ENCODE measurements at places on chromosomes 1 and 21. TPM values are rescaled to one million over a fixed set of nuclear protein-coding genes. Genes with fewer than 3 reads are reported as not detected.

DNA sequence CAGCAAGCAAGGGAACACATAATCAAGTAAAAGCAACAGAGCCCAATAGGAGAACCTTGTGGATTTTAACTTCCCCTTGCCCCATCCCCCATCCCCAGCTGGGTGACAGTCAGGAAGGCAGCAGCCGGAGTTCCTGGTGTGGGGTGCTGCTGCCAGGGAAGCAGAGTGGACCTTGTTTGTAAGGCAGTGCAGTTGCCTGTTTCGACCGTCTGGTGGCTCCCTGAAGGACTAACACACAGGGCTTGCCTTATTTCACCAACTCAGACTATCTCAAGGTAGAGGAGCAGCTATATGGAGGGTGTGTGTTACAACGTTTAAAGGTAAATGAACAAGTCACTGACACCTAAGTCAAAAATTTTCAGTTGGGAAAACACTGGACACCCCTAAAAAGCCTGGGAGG, 6.6 kb downstream of the KRTAP10-8 start:
- no peaks in the 10 kb centered on the region for H3K4me1 ChIP-seq
- no peaks in the 10 kb centered on the region for H3K27me3 ChIP-seq
- DNase-seq = no peak
- H3K27ac ChIP-seq = peak overlapping the region; percentile 12
- H3K36me3 ChIP-seq = no peaks in the 10 kb centered on the region

GRCh38 chr1:115642168-115643072, 650 bp downstream of the VANGL1 start:
- no peaks in the 10 kb centered on the region for H3K36me3 ChIP-seq
- H3K4me3 ChIP-seq = peak overlapping the region; percentile 94
- peak overlapping the region; percentile 63 for H3K27ac ChIP-seq

GRCh38 chr1:87400813-87401212, 72.1 kb downstream of the LMO4 start:
- H3K27ac ChIP-seq = no peak overlapping the region
- no peak for DNase-seq
- no peak overlapping the region for H3K4me3 ChIP-seq
- no peaks in the 10 kb centered on the region for H3K27me3 ChIP-seq
- H3K36me3 ChIP-seq = no peaks in the 10 kb centered on the region

GRCh38 chr1:234931404-234931973, 197.1 kb downstream of the TOMM20 start:
- no peak overlapping the region for H3K27ac ChIP-seq
- no peaks in the 10 kb centered on the region for H3K36me3 ChIP-seq
- no peak for DNase-seq
- H3K4me1 ChIP-seq = peaks cover 20% of the 10 kb centered on the region
- no peak overlapping the region for H3K4me3 ChIP-seq
- H3K27me3 ChIP-seq = no peaks in the 10 kb centered on the region

DNA sequence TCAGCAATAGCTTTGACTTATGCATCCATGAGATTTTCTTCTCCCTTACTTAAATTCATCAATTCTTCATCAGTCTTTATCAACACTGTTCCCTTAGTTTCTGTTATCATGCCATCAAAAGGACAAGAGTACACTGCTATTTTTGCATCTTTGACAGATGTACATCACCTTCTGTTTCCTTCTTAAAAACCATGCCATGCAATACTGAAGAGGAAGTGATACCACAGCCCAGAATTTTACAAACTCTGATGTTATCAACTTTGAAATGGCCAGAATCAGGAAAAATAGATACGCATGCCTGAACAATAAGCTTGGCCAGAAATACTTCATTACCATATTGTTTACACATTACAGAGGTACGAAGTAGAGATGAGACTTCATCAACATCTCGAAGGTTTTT, 21.1 kb downstream of the FMO5 start:
- H3K27ac ChIP-seq = no peak overlapping the region
- no peaks in the 10 kb centered on the region for H3K27me3 ChIP-seq
- DNase-seq = no peak
- H3K4me3 ChIP-seq = no peak overlapping the region

- DNase-seq = no peak
- no peak overlapping the region for H3K4me3 ChIP-seq
- no peaks in the 10 kb centered on the region for H3K27me3 ChIP-seq
- no peak overlapping the region for H3K27ac ChIP-seq
- H3K4me1 ChIP-seq = no peaks in the 10 kb centered on the region
- no peaks in the 10 kb centered on the region for H3K36me3 ChIP-seq
These were observed 44.2 kb upstream of the KCNE2 start for GRCh38 chr21:34319585-34319984.

DNA sequence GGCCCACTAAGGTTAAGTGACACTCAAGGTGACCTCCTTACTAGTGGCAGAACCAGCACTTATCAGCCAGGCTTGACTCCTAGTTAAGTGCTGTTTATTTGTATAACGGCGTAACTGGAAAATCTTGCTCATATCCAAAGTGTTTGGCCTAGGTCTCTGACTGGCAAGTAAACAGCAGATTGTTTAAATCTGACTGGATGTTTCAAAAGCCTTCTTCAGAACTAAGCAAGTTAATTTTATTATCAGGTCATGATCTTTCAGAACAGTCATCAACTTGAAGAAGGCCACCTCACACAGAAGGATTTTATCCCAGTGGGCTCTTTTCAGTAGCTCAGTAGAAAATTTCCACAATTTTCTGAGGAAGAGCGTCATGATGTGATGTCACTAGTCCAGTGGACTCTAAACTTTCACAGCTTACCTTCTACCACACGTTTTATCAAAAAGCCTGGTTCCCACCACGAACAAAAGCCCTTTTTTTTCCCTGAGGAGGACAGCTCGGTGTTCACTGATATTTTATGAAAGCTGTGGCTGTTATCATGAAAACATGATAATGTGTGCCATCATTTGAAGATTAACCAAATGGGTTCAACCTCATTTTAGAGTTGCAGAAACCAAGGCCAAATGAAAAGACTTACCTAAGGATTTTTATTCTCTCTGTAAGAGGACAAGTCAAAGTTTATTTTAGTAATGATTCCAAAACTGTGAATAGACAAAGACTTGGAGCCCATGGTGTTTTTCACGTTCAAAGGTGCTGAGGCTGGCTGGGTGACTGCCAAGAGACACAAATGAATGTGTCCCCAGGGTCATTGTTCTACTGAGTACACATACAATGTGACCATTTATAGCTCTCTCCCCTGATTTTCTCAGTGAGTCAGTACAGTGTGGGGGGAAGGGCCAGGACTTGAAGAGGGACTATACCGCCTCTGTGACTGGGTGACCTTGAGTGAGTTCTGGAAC, 9.1 kb downstream of the SGIP1 start:
- H3K27ac ChIP-seq = peak overlapping the region; percentile 65
- no peaks in the 10 kb centered on the region for H3K4me1 ChIP-seq
- H3K4me3 ChIP-seq = no peak overlapping the region
- no peaks in the 10 kb centered on the region for H3K36me3 ChIP-seq
- no peak for DNase-seq
- no peaks in the 10 kb centered on the region for H3K27me3 ChIP-seq

GRCh38 chr1:10867914-10868598, 71.6 kb upstream of the CASZ1 start:
- H3K4me3 ChIP-seq = no peak overlapping the region
- no peaks in the 10 kb centered on the region for H3K27me3 ChIP-seq
- H3K27ac ChIP-seq = no peak overlapping the region
- peaks cover 16% of the 10 kb centered on the region for H3K4me1 ChIP-seq
- no peak for DNase-seq

GRCh38 chr1:215243345-215244054, 161.0 kb downstream of the KCNK2 start:
- H3K4me1 ChIP-seq = no peaks in the 10 kb centered on the region
- no peak overlapping the region for H3K27ac ChIP-seq
- DNase-seq = no peak

DNA sequence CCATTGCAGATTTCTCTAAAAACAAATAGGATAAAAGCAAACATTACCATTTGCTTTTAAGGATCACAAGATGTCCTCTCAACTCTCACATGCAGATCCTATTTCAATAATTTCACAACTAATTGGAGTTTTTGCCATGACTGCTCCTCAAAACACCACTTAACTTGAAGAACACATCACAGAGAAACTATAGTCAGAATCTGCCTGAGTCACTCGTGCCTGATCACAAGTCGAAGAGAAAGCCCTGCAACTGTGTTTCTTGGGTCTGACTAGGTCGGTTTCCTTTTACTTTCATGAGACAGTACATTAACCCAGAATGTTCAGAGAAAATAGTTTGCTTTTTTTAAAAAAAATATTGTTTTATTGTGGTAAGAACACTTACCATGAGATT, 46.3 kb upstream of the SMYD2 start:
- no peaks in the 10 kb centered on the region for H3K4me1 ChIP-seq
- no peak overlapping the region for H3K27ac ChIP-seq
- DNase-seq = no peak
- H3K36me3 ChIP-seq = no peaks in the 10 kb centered on the region
- H3K4me3 ChIP-seq = no peak overlapping the region

PRELP gene
- total RNA-seq = 38.8 TPM

CYB5RL gene
- total RNA-seq = 5.9 TPM

RNF186 gene
- not detected for total RNA-seq

MYCL gene
- total RNA-seq = 6.3 TPM

Data from upper lobe of left lung (tissue), 6 donors.